ENCODE measurements at places on chromosomes 4 and X.
A peak's percentile ranks its signal among the peaks of the same experiment; 100 is the strongest.

GRCh38 chr4:185151296-185151695, 8.2 kb downstream of the SLC25A4 start:
- no peak for DNase-seq

- no peak for DNase-seq
Observed at GRCh38 chrX:3516051-3516541, 169.6 kb upstream of the MXRA5 start.

DNA sequence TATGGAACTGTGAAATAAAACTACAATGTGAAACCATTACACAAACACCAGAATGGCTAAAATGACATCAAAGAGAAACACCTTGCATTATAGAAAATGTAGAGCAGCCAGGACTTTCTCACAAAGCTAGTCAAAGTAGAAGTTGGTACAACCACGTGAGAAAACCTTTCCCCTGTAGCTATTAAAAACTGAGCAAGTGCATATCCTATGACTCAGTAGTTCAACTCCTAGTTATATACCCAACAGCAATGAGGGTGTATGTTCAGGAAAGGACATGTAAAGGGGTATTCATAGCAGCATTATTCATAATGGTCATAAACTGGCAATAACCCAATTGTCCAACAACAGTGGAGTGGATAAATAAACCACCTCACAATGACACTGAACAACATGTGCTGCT, 177.5 kb upstream of the NUDT10 start:
- no peak for DNase-seq

DNA sequence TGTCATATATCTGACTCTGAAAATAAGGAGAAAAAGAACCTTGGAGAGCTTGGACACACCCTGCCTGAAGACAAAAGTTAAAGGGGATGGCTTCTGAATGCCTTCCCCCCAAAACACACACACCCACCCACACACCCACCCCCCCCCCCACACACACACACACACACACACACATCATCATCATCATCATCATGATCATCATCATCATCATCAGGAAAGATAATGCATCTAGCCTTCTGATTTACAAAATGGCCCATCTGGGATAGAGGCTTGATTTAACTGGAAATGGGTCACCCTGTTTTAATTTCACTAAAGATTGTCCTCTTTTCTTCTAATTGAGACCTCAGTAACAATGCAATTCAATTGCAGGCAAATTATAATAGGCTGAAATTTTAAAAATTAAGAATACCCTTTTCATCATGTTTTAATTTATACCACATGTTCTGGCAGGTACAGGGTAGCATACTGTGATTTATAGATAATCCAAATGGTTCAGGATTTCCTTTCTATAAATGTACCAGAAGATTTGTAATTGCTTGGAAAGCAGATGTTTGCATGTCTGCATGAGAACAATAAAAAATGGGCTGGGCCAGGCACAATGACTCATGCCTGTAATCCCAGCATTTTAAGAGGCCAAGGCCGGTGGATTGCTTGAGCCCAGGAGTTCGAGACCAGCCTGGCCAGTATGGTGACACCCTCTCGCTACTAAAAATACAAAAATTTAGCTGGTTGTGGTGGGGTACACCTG, 56.5 kb downstream of the TRIM2 start:
- DNase-seq = no peak

DNA sequence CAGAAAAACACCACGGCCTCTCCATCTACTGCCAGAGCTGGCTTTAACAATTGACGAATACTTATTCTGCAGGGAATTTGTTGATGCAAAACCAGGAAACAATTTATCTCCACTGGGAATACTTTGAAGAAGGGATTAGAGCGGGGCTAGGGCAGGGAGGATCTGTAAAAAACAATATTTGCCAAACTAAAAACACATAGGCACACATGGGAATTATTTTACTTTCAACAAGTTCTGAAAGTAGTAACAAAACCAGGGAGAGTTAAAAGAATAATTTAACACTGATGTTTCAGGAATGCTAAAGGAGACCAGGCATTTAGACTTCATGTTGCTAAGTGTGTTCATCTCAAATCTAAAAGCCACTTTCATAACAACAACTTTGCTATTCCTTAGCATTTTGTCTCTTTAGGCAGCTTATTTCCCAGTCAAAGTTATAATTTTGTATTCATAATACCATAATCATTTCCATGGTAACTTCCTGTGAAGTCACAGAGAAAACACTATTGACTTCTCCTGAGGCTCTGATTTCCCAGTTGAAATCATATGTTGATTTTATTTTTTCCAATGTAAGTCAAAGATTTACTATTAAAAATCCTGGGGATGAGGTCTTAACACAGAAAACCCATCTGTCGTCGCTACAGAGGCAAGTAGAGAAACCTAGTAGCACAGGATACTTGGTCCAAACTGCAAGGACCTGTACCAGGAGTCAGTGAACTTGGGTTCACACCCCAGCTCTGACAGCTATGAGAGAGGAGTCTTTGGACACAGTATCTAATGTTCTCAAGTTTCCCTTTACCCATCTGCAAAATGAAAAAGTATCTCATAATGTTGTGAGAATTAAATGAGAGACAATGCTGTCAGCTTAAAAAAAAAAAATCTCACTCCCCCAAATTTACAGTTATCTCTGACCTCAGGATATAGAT, 69.3 kb downstream of the SH3RF1 start:
- DNase-seq = no peak

- DNase-seq = no peak
Observed at GRCh38 chr4:45346816-45347435, 620.6 kb upstream of the GNPDA2 start.

GRCh38 chr4:13601048-13601447, 26.5 kb downstream of the BOD1L1 start:
- DNase-seq = no peak

DNA sequence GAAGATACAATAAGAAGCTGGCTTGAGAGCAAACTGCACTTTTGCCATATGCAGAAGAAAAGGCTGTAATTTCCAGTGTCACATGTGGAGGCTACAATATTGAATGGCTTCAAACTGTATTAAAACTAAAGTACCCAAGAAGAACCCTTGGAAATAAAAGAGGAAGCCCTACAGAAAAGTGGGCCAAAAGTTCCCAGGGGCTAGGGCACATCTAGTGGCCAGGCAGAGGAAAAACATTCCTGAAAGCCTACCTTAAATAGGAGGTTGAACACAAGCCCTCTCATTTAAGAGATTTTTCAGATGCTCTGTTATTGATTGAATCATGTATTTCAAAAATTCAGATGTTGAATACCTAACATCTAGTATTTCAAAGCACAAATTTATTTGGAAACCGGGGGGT, 40.6 kb upstream of the PRDX4 start:
- no peak for DNase-seq

- DNase-seq = no peak
Observed at GRCh38 chr4:48340276-48340964, 909 bp upstream of the SLAIN2 start.

- DNase-seq = no peak
Observed at GRCh38 chrX:67718926-67719325, 175.1 kb downstream of the AR start.

GRCh38 chrX:46235778-46236177, 309.4 kb downstream of the ZNF674 start:
- no peak for DNase-seq

- DNase-seq = no peak
Observed at GRCh38 chrX:19172741-19173140, 50.5 kb upstream of the ADGRG2 start.

DNA sequence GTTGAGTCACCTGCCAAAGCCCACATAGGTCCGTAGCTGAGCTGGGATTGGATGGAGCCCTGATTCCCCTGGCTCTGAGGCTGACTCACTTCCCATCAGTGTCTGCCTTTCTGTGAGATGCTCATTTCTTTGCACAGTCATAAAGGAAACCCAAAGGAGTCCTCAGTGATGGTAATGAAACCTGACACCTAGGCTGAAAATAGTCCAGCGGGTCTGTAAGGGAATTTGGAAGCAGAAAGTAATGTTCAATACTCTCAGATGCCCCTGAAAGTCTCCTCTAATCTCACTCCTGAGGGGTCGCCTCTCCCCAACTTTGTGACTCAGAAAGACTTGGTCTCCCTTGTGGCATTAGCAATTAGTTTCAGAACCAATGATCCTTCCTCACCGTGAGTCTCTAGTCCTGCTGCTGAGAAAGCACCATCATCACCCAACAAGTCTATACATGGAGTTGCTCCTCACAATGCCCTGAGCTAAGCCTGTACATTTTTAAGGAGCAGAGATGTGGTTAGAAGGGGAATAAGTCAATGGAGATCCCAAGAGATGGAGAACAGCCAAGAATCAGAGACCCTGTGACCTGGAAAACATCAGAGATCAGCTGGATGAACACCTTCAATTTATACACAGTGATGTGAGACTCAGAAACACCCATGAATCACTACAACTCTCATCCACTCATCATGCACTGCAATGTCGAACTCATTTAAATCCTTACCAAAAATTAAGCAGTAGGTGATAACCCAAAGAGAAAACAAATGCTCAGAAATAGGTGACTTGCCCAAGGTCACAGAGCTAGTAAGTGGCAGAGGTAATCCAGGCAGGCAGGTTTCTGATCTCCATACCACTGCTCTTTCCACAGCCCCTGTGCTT, 219.0 kb upstream of the CPEB2 start:
- DNase-seq = no peak

GRCh38 chr4:14375816-14376215, 626.5 kb upstream of the CPEB2 start:
- DNase-seq = no peak

DNA sequence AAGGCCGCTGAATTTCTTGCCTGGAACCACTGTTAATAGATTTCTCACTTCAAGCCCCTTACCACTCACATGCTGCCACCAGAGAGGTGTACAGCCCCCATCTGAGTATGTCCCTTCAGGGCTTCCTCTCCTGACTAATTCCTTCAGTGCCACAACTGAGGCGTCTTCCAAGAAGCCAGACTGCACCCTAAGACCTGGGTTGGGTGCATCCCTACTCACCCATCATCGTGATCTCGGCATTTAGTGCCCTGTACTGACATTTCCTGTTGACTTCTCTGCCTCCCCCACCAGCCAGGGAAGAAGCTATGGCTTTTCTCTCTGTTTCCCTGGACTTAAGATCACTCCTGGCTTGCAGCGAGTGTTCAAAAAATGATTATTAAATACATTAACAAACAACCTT, 40.4 kb upstream of the MAP3K15 start:
- no peak for DNase-seq

- no peak for DNase-seq
Observed at GRCh38 chrX:71938371-71938770, 27.7 kb downstream of the NHSL2 start.

GRCh38 chr4:106315968-106316772, at the start of the genes AIMP1 and TBCK:
Gene AIMP1, plus strand, starts transcription at chr4:106316550. Its CDS starts 8,460 bp downstream, at chr4:106325010.
Gene TBCK, minus strand, starts transcription at chr4:106316209. Its CDS starts 7,249 bp downstream, at chr4:106308960.
- DNase-seq = peak; percentile 92

GRCh38 chrX:6227935-6228334, 732 bp downstream of the NLGN4X start:
- DNase-seq = no peak

GRCh38 chrX:128582036-128582435, 529.8 kb upstream of the ACTRT1 start:
- DNase-seq = no peak

DNA sequence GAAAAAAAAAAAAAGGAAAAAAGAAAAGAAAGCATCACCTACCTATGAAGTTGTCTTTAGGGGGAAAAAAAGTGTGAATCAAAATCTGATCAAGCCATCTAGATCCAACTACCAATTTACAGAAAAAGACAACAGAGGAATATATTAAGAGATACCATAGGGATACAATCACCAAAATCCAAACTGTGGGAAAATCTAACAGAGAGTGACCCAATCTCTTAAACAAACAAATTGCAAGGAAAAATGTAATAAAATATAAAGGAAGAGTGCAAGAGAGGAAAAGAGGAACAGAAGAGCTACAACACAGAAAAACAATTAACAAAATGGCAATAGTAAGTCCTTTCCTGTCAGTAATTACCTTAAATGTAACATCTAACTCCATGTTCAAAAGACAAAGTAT, 19.0 kb downstream of the THOC2 start:
- no peak for DNase-seq

GRCh38 chr4:40586729-40587128, 42.9 kb downstream of the RBM47 start:
- DNase-seq = no peak

GRCh38 chrX:134745636-134746409, 87.6 kb upstream of the PLAC1 start:
- DNase-seq = no peak

DNA sequence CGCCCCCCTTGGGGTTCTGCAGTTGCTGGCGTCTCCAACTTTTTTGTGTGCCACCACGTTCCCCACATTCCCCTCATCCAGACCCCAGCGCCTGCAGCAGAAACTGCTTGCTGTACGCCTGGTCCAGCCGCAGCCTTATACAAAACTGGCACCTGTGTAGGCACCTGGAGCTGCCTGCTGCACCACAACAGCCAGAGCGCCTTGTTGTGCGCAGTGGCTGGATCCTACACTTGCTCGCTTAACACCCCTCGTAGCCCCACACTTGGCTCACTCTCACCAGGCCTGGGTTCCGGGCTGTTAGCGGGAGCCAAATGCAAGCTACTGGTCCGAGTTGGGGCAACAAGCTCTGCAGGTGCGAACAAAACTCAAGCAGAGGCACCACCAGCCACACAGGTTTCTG, 136.8 kb downstream of the TECRL start:
- DNase-seq = no peak

GRCh38 chrX:19750783-19751467, 136.5 kb downstream of the SH3KBP1 start:
- DNase-seq = no peak

DNA sequence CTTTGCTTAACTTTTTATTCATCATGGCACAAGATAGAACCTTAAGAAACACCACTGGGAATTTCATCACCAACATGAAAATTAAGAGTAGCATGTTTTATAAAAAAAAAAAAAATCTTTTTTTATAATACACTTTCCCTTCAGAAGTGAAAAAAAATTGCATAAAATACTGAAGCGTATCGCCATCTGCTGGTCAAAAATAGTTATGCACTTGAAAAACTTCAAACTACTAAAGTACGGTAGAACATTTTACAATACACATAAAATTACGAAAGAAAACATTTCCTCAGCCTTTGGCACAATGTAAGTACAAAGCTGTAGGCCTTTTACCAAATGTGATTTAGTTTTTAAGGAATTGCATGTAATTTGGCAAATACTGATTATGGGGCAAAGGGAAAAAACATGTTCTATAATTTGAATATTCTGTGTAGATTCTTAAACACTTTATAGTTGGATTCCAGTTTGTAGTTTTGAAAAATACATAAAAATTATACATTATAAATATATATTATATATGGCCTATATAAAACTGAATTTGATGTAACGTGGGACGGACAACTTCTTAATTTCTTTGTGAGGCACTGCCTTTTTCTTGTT, 26.5 kb downstream of the HCCS start:
- DNase-seq = peak; percentile 45

DNA sequence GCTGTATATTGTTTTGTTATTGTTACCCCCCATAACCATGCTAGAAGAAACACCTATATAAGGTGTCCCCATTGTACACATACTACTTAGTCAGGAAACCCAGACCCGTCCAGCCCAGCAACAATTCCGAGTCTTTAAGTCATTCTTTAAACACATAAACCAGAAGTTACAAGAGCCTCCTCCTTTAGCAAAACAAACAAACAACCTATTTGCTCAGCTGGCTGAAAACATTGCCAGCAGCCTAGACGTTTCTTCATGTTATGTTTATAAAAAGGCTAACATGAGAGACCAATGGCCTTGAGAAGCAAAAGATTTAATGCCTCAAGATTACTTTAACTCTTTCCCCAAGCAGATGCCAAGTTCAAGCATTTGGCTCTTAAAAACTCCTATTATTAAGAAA, 1.4 kb downstream of the ACOX3 start:
- DNase-seq = no peak
